ENCODE measurements at places on chromosomes 7 and 10.

DNA sequence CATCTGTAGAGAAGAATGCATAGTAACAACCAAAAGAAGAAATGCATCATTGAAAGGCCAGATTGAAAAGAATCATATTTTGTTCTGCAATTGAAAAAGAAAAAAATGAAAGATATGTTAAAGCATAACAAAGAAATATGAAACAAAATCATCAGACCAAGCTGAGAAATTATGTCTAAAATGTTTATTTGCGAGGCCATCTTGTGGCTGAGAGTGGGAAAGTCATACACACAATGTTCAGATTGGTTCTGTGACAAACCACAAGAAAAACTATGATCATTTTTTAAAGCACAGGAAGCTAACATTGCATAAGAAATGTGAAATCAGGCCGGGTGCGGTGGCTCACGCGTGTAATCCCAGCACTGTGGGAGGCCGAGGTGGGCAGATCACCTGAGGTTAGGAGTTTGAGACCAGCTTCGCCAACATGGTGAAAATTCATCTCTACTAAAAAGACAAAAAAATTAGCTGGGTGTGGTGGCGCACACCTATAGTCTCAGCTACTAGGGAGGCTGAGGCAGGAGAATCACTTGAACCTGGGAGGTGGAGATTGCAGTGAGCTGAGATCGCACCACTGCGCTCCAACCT is 36.6 kb downstream of the ABCB5 start:
- no peak overlapping the region for H3K27ac ChIP-seq
- H3K27me3 ChIP-seq = no peaks in the 10 kb centered on the region
- H3K4me1 ChIP-seq = no peaks in the 10 kb centered on the region
- H3K36me3 ChIP-seq = no peaks in the 10 kb centered on the region
- H3K4me3 ChIP-seq = no peak overlapping the region

GRCh38 chr10:58758321-58758720 is 245.6 kb downstream of the BICC1 start:
- DNase-seq = no peak
- H3K27me3 ChIP-seq = no peaks in the 10 kb centered on the region
- H3K4me1 ChIP-seq = peaks cover 29% of the 10 kb centered on the region
- H3K4me3 ChIP-seq = no peak overlapping the region

DNA sequence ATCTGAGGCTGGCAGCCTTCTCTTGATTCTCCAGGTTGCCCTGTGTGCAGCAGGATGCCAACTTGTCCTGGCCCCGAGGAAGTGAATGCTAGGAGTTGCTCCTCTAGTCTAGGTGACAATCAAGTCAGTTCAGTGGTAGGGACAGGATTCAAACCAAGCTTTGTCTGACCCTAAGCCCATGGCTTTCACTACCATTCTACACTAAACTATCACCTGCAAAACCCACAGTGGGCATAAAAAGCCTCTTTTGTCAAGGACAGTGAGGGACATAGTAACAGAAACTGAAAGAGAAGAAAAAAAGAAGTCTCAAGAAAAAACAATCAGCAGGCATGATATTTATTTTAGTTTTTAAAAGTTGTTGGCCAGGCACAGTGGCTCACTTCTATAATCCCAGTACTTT is 33.5 kb downstream of the KCNMA1 start:
- no peaks in the 10 kb centered on the region for H3K36me3 ChIP-seq
- H3K27ac ChIP-seq = no peak overlapping the region
- peaks cover 17% of the 10 kb centered on the region for H3K4me1 ChIP-seq
- no peaks in the 10 kb centered on the region for H3K27me3 ChIP-seq

GRCh38 chr10:78255796-78256638 is 222.4 kb downstream of the RPS24 start:
- peaks cover 37% of the 10 kb centered on the region for H3K4me1 ChIP-seq
- peak overlapping the region; percentile 87 for H3K27ac ChIP-seq
- H3K36me3 ChIP-seq = no peaks in the 10 kb centered on the region
- H3K4me3 ChIP-seq = no peak overlapping the region
- peak; percentile 78 for DNase-seq

GRCh38 chr7:31323101-31323500 is 17.4 kb downstream of the NEUROD6 start:
- no peak overlapping the region for H3K27ac ChIP-seq
- H3K4me3 ChIP-seq = no peak overlapping the region
- no peaks in the 10 kb centered on the region for H3K27me3 ChIP-seq
- H3K36me3 ChIP-seq = no peaks in the 10 kb centered on the region
- H3K4me1 ChIP-seq = peaks cover 10% of the 10 kb centered on the region

- no peaks in the 10 kb centered on the region for H3K36me3 ChIP-seq
- H3K4me1 ChIP-seq = no peaks in the 10 kb centered on the region
- H3K27me3 ChIP-seq = no peaks in the 10 kb centered on the region
- no peak for DNase-seq
- no peak overlapping the region for H3K27ac ChIP-seq
- no peak overlapping the region for H3K4me3 ChIP-seq
Measured at GRCh38 chr7:88191911-88192310, 27.9 kb downstream of the SRI start.

DNA sequence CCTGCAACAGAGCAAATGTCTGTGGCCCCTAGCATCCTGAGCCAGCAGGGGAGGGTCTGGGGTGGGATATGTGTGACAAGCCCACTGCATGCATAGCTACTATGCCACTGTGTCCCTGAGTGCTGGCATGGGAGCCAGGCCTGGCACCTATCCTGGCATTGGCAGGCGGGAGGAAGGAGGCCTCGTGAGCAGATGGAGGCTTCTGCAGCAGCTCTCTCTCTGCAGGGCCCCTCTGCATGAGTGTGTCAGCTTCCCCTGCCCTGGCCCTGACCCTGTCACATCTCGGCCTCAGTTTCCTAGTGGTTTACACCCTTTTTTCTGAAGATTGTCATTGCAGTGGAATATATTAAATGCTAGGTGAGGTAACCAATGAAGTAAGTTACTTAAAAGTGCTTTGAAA is 13.1 kb upstream of the IMPDH1 start:
- H3K27me3 ChIP-seq = no peaks in the 10 kb centered on the region
- no peak overlapping the region for H3K4me3 ChIP-seq
- no peak for DNase-seq
- no peaks in the 10 kb centered on the region for H3K36me3 ChIP-seq
- no peaks in the 10 kb centered on the region for H3K4me1 ChIP-seq
- H3K27ac ChIP-seq = no peak overlapping the region

- no peak overlapping the region for H3K27ac ChIP-seq
- H3K36me3 ChIP-seq = no peaks in the 10 kb centered on the region
- no peaks in the 10 kb centered on the region for H3K27me3 ChIP-seq
- H3K4me3 ChIP-seq = no peak overlapping the region
- no peak for DNase-seq
Measured at GRCh38 chr10:51602326-51602725, 97.1 kb downstream of the CSTF2T start.

- H3K27ac ChIP-seq = peak overlapping the region; percentile 80
- no peaks in the 10 kb centered on the region for H3K27me3 ChIP-seq
- H3K4me1 ChIP-seq = no peaks in the 10 kb centered on the region
- no peaks in the 10 kb centered on the region for H3K36me3 ChIP-seq
- peak overlapping the region; percentile 97 for H3K4me3 ChIP-seq
- DNase-seq = peak; percentile 59
Measured at GRCh38 chr10:6089334-6090219, 743 bp downstream of the RBM17 start.

DNA sequence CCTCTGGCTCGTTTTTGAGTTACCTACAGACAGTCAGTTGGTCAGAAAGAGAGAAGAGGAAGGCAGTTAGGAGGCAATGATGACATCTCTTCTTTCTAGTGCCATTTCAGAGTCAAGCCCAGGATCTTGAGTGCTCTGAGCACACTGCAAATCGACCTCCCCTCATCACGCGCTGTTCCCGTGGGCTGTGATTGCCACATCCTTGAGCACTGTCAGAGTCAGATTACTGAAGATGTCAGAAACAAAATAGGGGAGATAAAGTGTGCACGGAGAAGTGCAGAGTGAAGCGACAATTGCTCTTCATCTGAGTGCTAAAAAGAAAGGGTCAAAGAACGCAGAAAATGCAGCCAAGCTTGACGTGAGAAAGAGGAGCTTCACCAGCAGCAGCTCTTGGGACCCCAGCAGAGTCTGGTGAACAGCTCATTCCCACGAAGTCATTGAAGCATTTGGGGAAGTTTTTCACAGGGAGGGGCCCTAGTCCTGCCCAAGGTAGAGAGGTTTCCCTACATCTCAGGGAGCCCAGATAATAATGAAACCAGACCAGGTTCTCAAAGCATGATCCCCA is 661.7 kb upstream of the AUTS2 start:
- H3K27me3 ChIP-seq = no peaks in the 10 kb centered on the region
- DNase-seq = no peak
- H3K4me1 ChIP-seq = no peaks in the 10 kb centered on the region
- H3K4me3 ChIP-seq = no peak overlapping the region
- H3K27ac ChIP-seq = no peak overlapping the region

- H3K27ac ChIP-seq = no peak overlapping the region
- no peak overlapping the region for H3K4me3 ChIP-seq
- H3K27me3 ChIP-seq = no peaks in the 10 kb centered on the region
- peaks cover 9% of the 10 kb centered on the region for H3K4me1 ChIP-seq
- no peaks in the 10 kb centered on the region for H3K36me3 ChIP-seq
Measured at GRCh38 chr7:116994611-116995010, 41.3 kb downstream of the ST7 start.

GRCh38 chr10:113047963-113048781 is 98.1 kb downstream of the TCF7L2 start:
- no peak overlapping the region for H3K27ac ChIP-seq
- peaks cover 1% of the 10 kb centered on the region for H3K36me3 ChIP-seq
- H3K27me3 ChIP-seq = no peaks in the 10 kb centered on the region
- no peak for DNase-seq
- peaks cover 12% of the 10 kb centered on the region for H3K4me1 ChIP-seq

GRCh38 chr10:48838834-48839233 is 100.8 kb downstream of the LRRC18 start:
- no peak overlapping the region for H3K27ac ChIP-seq
- no peaks in the 10 kb centered on the region for H3K36me3 ChIP-seq
- H3K4me1 ChIP-seq = peaks cover 8% of the 10 kb centered on the region
- H3K27me3 ChIP-seq = no peaks in the 10 kb centered on the region
- DNase-seq = no peak

- peaks cover 3% of the 10 kb centered on the region for H3K4me1 ChIP-seq
- no peak for DNase-seq
- H3K27me3 ChIP-seq = no peaks in the 10 kb centered on the region
- no peak overlapping the region for H3K4me3 ChIP-seq
Measured at GRCh38 chr10:111080224-111080623, 3.4 kb downstream of the ADRA2A start.

- 0 out of 2 replicates have a peak, but pooled peaks cover 3% of the 10 kb centered on the region for H3K4me1 ChIP-seq
- no peaks in the 10 kb centered on the region for H3K36me3 ChIP-seq
- no peak overlapping the region for H3K27ac ChIP-seq
- no peak overlapping the region for H3K4me3 ChIP-seq
- DNase-seq = peak; percentile 67
Measured at GRCh38 chr10:50367732-50368131, 116.4 kb upstream of the ASAH2 start.

DNA sequence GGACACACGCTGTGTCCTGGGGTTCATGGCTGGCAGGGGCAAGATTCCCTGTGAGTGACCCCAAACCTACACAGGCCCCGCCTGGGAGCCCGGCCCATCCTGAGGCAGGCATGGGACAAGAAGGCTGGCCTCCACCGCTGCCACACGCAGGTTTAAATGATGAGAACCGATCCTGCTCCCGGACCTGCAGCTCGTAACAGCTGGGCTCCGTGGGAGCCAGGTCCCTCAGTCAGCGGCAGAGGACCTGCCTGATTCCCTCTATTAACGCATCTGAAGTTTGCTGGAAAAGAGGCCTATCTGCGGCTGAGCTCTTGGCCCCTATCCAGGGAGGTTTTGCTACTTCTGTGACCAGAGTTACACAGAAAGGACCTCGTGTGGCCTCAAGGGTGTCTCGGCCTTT is 112.3 kb downstream of the VIPR2 start:
- no peak overlapping the region for H3K4me3 ChIP-seq
- H3K4me1 ChIP-seq = peaks cover 8% of the 10 kb centered on the region
- H3K27ac ChIP-seq = no peak overlapping the region
- DNase-seq = no peak
